Activated gamma-delta T cell treated with anti-CD3 and anti-CD28 coated beads, Interleukin-2, amount 50 U/mL, for 16 hours (primary cell): ENCODE measurements at places on chromosomes 11 and 22.

- DNase-seq: no peak
These were observed 55.2 kb upstream of the MYEOV start for GRCh38 chr11:69238573-69239351.

DNA sequence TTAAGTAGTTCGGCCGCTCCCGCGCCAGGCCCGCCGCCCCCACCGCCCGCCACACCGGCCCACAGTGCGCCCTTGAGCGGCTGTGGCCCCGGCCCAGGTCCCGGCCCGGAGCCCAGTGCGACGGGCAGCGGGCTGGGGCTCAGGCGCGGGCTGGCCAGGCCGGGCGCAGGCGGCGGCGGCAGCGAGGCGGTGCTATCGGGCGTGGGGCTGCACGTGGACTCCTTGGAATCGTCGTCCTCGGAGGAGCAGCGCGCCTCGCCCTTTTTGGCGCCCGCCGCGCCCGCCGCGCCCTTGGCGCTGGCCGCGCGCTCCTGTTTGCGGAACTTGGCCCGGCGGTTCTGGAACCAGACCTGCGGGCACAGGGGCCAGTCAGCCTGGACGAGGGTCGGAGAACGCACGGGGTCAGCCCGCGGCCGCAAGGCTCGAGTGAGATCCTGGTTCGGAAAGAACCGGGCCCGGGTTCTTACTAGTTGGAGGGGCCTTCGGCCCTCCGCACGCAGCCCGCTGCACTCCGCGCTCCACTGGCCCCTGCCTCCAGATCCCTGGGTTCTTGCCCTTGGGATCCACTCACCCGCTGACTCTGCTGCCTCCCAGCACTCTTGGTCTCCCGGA lies 4.0 kb downstream of the PHOX2A start:
- DNase-seq: no peak

- no peak for DNase-seq
These were observed 35.7 kb upstream of the TLCD5 start for GRCh38 chr11:120289426-120289825.

GRCh38 chr11:106471276-106471675 lies 393.8 kb downstream of the AASDHPPT start:
- no peak for DNase-seq

- no peak for DNase-seq
These were observed 11.4 kb upstream of the TBX1 start for GRCh38 chr22:19748991-19749664.

DNA sequence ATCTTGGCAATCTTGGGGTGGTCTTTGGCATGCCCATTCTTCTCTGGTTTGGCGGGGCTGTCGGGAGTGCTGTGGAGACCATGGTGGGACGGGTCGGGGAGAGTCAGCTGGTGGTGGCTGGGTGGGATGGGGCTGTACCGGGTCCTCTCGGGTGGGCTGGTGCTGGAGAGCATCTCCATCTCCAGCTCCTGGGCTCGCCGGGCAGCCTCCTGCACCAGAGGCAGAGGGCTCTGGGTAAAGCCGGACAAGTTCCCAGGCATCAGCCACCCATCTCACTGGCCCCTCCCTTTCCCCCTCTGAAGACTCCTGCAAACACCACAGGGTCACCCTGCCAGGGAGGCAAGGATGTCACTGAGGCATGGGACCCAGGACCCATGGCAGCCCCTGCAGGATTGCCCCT lies 25.1 kb downstream of the ANKK1 start:
- DNase-seq: no peak

DNA sequence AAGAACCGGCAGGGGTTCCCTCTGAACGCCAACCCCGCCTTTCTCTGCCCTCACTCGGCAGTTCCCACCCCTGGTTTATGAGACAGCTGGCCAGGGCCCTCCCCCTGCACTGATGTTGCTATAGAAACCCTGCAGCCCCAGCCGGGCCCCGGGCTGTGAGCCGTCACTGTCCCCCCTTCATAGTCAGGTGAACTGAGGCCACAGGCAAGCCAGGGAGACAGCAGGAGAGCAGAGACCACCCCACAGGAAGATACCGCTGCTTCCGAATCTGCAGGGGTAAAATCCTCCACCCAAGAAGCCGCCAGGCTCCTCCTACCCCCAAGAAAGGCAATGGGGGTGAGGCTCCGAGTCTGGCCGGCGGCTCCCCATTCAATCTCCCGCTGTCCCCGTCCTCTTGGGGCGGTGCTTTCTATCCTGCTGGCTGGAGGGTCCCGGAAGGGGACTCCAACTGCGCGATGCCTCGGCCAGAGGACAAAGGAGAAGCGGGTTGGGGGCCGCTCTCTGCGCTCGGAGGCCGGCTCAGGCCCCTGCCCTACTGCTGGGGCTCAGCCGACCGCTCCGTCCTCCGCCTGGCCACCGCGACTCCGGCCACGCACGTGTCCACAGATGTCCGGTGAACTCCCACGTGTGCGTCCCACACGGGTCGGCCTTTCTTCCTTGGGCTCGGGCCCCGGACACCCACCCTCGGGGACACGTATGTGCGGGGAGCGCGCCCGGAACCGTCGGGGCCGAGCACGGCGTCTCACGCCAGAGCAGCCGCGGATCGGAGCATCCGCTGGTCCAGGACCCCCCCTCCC lies 587 bp downstream of the SLC25A22 start:
- DNase-seq: peak; percentile 70
